Vein endothelial cell (primary cell): ENCODE measurements at places on chromosomes 1 and 21. TPM values are rescaled to one million over a fixed set of nuclear protein-coding genes. Genes with fewer than 3 reads are reported as not detected.

KCTD3 gene
- 25.5 and 32.3 TPM in 2 replicates for total RNA-seq

SPATA46 gene
- not detected in 2 replicates for total RNA-seq

CFAP298 gene
- total RNA-seq: 25.2 and 27.1 TPM in 2 replicates

PALMD gene
- total RNA-seq: 137 and 182 TPM in 2 replicates

SH3BGR gene
- 0.33 TPM in 1 of 2 replicates, not detected in the other for total RNA-seq

PCBP3 gene
- 0.38 TPM in 1 of 2 replicates, not detected in the other for total RNA-seq

CNIH3 gene
- 0.76 and 0.98 TPM in 2 replicates for total RNA-seq

ABCA4 gene
- 5.2 and 22.9 TPM in 2 replicates for total RNA-seq

IGSF3 gene
- total RNA-seq: 0.76 and 1.3 TPM in 2 replicates

CR1 gene
- not detected in 2 replicates for total RNA-seq

NBPF20 gene
- 1.6 and 2.9 TPM in 2 replicates for total RNA-seq

ALPL gene
- total RNA-seq: 0.19 and 0.33 TPM in 2 replicates

AVPR1B gene
- total RNA-seq: not detected in 2 replicates

MCL1 gene
- 179 and 180 TPM in 2 replicates for total RNA-seq

GLRX2 gene
- 3.6 and 7.2 TPM in 2 replicates for total RNA-seq

APCS gene
- total RNA-seq: not detected in 2 replicates

LCE3E gene
- total RNA-seq: not detected in 2 replicates
